ENCODE measurements at places on chromosomes 5 and 9.

DNA sequence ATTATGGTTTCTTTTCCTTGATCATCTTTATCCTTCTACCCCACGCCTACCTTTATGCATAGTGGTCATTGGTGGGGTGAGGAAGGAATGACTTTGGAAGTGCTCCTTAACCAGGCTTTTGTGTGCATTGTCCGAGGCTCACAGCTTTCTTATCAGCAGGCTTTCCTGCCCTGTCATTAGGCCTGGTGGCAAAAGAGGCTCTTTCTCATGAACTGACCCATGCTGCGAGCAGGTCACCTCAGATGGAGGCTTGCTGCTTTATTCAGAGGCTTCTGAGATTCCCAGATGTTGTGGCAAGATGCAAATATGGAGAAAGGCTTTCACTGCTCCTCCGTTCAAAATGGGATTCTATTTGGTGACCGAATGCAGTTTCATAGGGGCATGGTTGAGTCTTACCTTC, 57.4 kb upstream of the DMRTA1 start:
- no peak for DNase-seq

- DNase-seq, result no peak
Observed at GRCh38 chr9:126696401-126697145, 82.8 kb downstream of the LMX1B start.

DNA sequence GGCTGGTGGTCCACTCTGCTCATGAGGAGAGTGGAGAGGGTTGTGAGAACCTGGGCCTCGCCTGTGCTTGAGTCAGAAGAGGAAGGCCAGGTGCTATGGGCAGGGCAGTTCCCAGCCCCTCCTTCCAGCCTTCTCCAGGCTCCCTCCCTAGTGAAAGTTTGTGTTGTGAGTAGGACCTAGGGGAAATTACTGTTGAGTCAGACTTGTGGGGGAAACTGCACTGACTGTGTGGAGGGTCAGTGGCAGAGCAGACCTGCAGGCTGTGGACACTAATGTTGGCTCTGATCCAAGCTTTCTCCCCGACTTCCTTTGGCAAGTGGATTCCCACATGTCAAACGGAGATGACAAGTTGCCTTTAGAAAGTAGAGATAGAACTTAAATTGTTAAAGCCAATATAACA, 102.6 kb downstream of the ARHGAP26 start:
- peak; percentile 81 for DNase-seq

DNA sequence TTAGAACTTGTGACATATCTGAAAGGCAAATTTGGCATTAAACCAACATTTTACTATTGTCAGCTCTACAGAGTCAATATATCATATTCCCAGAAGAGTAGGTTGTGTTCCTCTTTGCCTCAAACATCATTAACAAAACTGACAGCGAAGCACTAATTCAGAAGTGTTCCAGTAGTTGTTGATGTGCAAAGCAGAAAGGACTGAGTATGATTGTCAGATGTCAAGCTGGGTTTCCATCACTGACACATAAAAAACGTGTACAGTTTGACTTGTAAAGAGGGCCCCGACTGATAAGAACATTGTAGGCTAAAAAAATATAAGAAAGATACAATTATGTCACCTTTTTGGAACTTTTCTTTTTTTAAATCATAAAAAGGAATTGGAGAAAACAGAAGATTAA, 101.5 kb upstream of the ZNF608 start:
- no peak for DNase-seq

- no peak for DNase-seq
Observed at GRCh38 chr5:78354066-78354670, 6.2 kb upstream of the SCAMP1 start.

DNA sequence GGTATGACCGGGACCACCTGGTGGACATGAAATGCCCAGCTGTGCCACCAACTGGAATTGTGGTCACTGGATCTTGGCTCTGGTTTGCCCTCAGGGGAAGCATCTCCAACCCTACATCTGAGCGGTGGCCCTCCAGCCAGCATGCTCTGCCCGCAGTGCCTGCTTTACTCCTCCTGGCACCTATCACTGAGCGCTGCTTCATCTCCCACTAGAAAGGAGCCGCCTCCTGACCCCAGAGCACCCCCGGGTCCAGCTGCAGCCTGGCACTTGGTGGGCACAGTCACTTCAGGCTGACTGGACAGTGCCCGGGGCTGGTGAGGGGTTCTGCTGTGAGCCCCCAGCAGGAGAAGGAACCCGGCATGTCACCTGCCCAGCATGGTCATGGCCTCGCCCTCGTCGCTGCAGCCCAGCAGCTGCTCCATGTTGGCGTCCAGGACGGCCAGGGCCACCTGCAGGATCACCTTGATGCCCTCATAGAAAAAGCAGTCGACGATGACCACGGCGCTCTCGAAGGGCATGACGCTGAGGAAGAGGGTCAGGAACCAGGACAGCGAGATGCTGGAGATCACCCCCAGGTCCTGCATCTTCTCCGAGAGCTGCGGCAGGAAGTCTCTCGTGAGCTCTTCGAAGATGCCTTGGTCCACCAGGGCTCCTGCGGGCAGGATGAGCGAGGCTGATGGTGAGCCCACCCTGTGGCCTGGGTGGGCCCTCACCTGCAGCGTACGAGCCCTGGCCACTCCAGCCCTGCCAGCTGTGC, 16.1 kb upstream of the MRNIP start:
- no peak for DNase-seq

DNA sequence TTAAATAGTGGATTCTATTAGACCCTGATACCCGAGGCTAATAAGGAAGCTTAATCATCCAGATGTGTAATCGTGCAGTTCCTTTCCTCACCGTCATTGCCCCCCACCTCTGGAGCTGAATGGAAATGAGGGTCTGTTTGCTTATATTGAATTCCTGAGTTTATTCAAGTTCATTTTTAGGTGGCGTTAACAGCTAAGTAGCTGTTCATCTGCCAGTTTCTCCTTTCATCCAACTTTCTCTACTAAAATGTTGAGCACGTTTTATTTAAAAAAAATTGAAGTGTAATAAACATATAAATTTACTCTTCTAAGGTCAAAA, 291.0 kb downstream of the DOCK8 start:
- DNase-seq, result no peak

GRCh38 chr5:40879163-40879942, 29.9 kb upstream of the C7 start:
- DNase-seq, result no peak

DNA sequence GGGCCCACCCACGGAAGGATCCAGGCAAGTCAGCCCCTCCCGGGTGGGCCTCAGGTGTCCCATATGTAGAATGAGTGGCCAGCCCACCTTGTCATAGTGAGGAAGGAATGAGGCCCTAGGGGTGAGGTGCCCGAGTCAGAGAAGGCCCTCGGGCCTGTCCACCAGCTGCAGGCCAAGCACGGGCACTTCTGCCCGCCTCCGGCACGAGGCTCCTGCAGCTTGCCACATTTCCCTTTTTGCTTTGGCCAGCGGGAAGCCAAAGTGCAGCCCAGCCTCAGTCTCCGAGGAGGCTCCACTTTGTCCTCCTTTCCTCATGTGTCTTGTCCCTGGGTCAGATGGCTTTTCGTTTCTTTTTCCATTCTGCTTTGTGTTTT, 72.9 kb downstream of the PSMB7 start:
- no peak for DNase-seq

DNA sequence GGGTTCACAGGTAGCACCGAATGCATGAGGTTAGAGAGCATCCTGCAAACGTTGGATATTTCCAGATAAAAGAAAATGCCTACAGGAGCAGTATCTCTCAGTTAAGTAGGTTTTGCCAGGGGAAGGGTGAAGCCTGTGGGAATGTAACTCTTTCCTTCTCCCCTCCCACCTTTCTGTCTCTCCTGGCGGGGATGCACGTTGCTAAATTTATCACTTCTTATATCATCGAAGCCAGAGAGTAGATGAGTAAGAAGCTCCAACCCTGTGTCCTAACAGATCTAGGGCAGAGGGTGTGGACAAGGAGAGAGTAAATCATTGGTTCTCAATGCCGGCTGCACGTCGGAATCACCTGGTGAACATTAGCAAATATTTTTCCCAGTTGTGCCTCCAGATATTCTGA, 457.5 kb downstream of the ENC1 start:
- DNase-seq, result peak; percentile 7

- no peak for DNase-seq
Observed at GRCh38 chr5:61410811-61411210, 78.8 kb downstream of the ZSWIM6 start.

DNA sequence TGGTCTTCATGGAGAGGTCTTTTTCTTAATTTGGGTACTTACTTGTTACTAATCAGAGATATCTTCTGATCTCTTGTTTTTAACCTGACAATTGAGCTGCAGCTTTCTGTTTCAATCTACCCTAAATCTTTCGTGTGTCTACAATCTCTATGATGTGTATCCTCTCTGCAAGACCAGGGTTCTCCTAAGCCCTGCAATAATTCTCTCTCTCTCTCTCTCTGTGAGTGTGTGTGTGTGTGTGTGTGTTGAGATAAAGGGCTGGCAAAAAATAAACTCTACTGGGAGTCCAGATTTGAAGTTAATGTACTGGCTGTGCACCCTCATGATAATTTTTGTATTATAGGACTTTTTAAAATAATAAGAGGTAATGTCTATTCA, 57.8 kb upstream of the FBXL7 start:
- no peak for DNase-seq

DNA sequence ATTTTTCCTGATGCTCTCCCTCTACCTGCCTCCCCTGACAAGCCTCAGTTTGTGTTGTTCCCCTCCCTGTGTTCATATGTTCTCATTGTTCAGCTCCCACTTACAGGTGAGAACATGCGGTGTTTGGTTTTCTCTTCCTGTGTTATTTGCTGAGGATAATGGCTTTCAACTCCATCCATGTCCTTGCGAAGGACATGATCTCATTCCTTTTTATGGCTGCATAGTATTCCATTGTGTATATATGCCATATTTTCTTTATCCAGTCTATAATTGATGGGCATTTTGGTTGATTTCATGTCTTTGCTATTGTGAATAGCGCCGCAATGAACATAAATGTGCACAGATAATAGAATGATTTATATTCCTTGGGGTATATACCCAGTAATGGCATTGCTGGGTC, 77.5 kb upstream of the FAM170A start:
- no peak for DNase-seq

GRCh38 chr5:6194906-6195612, 183.3 kb downstream of the MED10 start:
- no peak for DNase-seq

- no peak for DNase-seq
Observed at GRCh38 chr5:36238502-36239295, 3.0 kb downstream of the NADK2 start.

GRCh38 chr5:79567926-79568549, 44.2 kb upstream of the TENT2 start:
- no peak for DNase-seq

DNA sequence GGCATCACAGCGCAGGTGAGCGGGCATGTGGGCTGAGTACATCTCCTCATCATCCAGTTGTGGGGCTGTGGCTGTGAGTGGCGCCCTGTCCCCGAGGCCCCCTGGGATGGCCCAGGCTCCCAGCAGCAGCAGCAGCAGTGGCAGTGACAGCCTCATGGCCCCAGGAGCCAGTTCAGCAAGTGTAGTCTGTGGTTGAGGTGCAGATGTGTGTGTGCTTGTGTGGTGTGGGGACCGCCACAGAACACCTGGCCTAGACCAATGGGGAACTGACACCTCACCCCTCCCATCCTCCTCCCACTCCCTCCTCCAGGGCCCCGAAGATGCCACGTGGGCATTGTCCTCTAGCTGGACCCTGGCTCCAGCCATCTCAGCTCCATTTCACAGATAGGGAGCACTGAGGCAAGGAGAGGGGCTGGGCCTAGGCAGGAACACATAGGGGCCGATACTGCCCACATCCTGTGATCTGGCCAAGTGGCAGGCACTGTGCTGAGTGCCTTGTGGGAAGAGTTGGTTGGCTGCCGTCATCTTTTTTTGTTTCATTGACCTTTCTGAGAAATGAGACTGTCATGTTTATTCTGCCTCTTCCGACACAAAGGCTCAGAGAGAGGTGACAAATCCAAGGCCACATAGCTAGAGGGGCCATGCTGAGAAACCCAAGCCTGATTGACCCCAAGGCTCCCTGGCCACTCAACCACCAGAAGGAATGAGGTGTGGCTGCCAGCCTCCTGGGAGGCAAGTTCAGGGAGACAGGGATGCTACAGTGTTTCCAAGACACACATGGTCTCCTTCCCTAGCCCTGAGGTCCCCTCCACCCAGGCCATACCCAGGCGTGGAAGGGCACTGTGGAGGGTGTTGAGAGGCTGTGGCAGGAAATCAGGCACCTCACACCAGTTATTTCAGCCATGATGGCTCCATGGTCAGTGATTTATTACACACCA, at the start of gene MZB1:
Gene MZB1, minus strand, starts transcription at position 213 of the 938 bp plus-strand sequence. Its CDS starts 57 bp downstream, at position 156.
- no peak for DNase-seq

GRCh38 chr5:138386290-138386689, 33.8 kb downstream of the KDM3B start:
- DNase-seq, result no peak

DNA sequence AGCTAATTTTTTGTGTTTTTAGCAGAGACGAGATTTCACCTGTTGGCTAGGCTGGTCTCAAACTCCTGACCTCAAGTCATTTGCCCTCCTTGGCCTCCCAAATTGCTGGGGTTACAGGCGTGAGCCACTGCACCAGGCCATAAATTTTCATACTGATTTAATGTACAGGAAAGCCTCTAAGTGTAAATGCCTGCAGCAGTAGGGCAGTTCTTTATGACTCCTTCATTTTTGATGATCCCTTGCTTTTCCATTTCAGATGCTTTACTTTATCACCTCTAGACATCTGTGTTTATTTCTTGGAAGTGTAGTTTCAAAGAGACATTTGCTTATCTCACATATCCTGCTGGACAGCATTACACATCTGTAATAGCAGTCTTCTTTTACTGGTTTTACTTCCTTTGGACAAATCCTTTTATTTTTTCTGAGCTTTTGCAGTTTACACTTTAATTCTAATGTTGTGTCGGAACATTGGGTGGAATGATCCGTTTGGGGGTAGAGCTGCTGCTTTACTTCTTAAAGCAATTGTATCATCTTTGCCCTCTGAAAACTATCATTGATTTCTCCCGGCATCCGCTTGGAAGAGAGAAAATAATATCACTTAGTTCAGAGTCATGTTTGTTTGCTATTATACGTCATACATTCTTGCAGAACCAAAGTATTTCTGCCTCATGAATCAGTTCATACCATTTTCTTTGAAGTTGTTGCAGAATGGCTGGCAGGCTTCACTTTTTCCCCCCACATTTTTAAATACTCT, 36.0 kb downstream of the SCGB3A1 start:
- DNase-seq, result no peak

- no peak for DNase-seq
Observed at GRCh38 chr9:117412006-117412715, 2.7 kb downstream of the ASTN2 start.

DNA sequence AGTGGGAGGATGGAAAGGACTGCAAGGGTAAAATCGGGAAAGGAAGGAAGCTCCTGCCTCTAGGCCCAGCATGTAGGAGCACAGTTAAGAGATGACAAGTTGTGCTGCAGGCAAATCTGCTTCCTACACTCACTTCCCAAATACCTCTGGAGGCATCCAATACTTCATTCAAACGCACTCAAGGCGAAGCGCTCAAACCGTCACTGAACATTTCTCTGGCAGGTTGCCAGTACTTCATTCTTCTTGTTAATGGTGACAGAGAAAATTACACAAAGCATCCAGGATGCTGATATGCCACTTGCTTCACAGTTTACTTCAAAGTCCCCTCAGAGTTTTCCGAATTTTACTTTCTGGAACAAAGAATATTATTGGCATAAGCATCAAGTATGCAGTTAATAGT, 59.8 kb downstream of the NREP start:
- no peak for DNase-seq

- no peak for DNase-seq
Observed at GRCh38 chr5:16803831-16804230, 132.3 kb downstream of the MYO10 start.
